NCI-H1417 (cell line): ENCODE measurements at places on chromosomes 5 and 9.

DNA sequence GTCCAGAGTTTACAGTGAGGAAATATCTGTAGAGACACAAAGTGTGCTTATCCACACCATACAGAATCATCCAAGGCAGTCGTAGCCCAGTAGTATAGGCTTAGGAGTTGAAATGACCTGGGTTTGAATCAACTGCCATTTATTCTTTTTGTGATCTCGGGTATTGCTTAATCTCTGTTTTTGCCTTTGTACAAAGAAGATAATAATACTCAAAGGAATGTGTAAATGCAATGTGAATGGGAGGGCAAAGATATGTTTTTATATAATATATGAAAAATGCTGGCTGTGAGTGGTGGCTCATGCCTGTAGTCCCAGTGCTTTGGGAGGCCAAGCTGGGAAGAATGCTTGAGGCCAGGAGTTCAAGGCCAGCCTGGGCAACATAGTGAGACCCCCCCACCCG, 141.1 kb downstream of the SPATA31D1 start:
- DNase-seq = no peak

DNA sequence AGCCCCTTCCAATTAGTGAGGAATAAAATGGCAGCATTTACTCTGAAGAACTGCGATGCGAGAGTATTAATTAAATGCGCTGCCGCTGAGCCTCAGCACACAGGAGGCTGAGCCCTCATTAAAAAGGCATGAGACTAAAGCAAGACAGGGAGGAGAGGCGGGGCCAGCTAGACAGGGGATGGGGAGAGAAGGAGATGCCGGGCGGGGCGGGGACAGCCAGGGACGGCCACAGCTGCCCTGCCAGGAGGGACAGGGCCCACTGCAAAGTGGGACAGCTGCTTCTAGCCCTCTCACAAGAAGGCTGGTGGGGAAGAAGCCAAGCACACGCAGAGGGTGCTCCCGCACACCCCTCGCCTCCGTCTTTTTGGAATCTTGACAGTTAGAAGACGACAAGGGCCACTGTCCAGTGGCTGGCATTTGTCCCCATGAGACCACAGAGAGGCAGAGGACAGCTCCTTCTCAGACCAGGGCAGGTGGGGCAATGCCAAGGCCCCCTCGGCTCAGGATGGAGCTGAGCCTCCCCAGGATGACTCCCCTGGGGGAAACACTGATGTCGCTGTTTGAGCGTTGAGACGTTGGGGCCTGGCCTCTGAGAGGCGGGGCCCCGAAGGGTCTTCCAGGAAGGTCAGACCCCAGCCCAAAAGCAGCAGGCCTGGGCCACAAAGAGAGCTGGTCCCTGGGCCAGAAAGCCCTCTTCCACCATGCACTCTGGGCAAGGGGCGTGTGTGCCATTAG, 26.9 kb downstream of the ADAMTS2 start:
- DNase-seq = no peak

DNA sequence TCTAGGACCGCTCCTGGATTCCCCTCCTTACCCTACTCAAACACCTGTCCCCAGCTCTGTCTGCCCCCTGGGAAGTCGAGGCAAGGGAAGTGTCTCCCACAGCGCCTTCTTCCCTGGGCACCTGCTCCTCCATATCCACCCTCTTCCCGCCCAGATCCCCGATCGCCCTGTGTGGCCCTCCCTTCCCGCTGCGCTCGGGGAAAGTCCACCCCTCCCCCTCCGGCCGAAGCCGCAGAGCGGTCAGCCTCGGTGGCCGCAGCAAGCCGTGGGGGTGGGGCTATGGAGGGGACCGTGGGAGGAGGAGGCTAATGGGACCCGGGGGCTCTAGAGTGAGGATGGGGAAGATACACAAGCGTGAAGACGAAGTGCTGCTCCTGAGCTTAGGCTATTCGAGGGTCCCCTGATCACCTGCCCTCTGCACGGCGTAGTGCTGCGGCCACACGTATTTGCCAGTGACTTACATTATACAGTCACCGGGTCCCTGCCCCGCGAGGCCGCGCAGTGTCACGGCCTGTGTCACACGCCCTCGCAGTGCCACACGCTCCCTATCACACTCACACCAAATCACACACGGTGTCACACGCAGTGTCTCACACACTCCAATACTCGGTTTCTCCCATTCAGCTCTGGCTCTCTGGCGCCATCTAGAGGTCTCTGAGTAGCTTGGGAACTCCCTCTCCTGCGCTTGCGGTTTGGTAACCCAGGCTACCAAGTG, 658 bp upstream of the PCDH1 start:
- peak; percentile 85 for DNase-seq

- no peak for DNase-seq
Measured at GRCh38 chr5:154646745-154647113, 108.4 kb upstream of the LARP1 start.

DNA sequence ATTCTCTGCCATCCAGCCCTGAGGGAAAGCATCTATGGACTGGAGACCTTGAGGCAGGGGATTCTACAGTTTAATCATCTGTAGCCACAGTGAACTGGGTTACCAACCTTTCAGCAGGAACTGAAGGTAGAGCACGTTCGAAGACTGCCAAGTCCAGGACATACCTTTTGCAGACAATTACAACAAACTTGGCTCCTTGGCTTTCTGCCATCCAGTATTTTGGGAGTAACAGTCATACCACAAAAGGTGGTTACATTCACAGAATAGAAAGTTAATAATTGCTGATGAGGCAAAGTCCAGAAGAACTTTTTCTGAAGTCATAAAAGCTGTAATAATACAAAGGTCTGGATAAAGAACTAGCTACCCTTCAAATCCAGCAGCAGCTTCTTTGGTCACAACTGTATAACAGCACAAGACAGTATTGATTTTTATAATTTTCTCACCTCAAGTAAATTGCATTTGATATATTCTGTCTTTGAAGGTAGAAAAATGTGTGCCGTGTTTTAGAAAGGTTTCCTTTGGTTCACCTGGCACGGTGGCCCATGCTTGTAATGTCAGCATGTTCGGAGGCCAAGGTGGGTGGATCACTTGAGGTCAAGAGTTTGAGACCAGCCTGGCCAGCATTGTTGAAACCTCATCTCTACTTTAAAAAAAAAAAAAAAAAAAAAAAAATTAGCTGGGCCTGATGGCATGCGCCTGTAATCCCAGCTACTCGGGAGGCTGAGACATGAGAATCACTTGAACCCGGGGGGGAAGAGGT, 236.6 kb downstream of the NR3C1 start:
- DNase-seq = no peak

DNA sequence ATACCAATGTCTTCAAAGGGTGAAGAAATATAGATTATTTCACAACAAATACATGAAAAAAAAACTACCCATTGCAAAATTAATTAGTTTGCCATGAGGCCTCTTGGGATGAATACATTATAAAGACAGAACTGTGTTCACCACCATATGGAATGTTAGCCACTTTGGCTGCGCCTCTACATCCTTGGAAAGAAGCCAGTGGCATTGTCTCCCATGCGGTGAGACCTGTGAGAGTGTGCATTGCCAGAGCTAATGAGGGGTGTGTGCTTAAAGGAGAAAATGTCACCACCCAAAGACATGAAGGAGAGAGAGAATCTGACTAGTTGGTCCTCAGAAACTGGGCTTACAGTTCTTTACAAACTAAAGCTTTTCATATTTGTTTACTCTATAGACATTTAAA, 110.6 kb downstream of the PLPPR1 start:
- DNase-seq = peak; percentile 52

DNA sequence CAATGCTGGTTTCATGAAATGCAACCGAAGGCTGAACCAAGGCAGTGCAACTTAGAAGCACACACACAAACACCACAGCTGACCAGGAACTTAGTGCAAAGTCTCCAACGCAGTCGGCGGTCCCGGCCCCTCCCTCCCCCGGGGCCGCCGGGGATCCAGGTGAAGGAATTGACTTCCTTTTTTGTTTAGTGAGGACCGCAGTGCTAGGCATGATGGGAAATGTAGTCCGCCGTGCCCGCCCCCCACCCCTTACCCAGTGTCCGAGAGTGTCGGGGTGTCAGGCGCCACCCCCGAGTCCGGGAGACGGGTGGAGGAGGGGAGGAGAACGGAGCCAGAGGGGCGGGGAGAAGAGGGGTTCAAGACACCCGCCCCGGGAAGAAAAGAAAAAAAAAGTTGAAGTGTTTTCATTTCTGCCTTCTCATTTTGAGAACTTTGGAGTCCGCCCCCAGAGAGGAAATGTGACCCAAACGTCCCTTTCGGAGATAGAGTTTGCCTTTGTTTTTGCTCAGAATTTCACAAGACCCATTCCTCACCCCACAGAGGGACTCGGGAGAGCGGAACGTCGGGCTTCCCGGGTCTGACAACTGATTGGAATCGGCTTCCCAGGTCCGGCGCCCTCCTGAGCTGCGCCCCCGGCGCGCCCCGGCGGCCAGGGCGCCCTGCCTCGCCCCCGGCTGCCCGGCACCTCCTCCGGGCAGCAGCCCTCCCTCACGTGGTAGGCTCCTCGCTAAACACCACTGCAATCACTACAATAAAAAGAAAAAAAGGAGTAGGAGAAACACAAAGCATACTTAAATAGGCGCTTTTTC, 2.0 kb downstream of the IER5L start:
- DNase-seq = peak; percentile 88

DNA sequence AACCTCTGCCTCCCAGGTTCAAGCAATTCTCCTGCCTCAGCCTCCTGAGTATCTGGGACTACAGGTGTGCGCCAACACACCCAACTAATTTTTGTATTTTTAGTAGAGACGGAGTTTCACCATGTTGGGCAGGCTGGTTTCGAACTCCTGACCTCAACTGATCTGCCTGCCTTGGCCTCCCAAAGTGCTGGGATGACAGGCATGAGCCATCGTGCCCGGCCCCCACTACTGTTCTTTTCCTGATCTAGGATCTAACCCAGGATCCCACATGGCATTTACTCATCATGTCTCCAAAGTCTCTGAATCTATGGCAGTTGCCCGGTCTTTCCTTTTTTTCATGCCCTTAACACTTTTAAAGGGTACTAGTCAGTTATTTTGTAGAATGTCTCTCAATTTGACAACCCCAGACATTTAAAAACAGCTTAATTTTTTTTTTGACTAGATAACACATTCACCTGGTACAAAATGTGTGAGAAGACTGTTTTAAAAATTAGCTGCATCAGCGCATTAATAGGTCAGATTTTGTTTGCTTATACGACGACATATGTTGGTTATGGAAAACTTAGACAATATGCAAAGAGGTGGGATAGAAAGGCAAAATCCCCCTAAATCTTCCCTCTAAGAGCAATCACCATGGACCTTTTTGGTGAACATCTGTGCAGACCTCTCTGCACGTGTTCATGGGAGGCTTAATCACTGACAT, 46.5 kb downstream of the STOM start:
- no peak for DNase-seq

- DNase-seq = no peak
Measured at GRCh38 chr5:39533749-39534148, 109.0 kb upstream of the DAB2 start.

- DNase-seq = no peak
Measured at GRCh38 chr9:100229561-100229960, 123.2 kb downstream of the TEX10 start.

- DNase-seq = no peak
Measured at GRCh38 chr9:109422641-109423040, 75.5 kb downstream of the PTPN3 start.

GRCh38 chr5:24385070-24385469, 259.7 kb downstream of the CDH10 start:
- DNase-seq = peak; percentile 55

DNA sequence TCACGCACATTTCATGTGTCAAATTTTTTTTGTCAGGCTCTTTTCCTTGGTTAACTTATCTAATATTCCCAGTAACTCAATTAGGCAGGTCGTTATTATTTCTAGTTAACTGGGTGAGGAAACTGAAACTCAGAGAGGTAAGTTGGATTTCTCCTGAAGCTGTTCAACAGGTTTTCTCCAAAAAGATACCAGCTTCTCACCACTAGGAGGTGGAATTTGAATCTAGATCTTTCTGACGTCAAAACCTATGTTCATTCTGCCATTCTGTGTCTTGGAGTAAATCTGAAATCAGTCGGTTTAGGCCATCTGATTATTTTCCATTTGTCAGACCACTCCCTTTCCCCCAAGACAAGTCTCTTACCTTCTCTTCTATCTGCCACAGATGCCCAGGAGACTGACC, 572.9 kb downstream of the ACTL7B start:
- no peak for DNase-seq
